ENCODE measurements at places on chromosomes 13 and 19. TPM values are rescaled to one million over a fixed set of nuclear protein-coding genes. Genes with fewer than 3 reads are reported as not detected.

Gene OR10H1
- not detected for polyA plus RNA-seq

- peak; percentile 59 for DNase-seq
- H3K27ac ChIP-seq: peak overlapping the region; percentile 96
- H3K4me1 ChIP-seq: peaks cover 11% of the 10 kb centered on the region
- H3K36me3 ChIP-seq: peaks cover 7% of the 10 kb centered on the region
- H3K27me3 ChIP-seq: no peaks in the 10 kb centered on the region
Observed at GRCh38 chr13:24161010-24161775, 673 bp downstream of the SPATA13 start.

Gene UPK1A
- 0.10 TPM for polyA plus RNA-seq

GRCh38 chr13:103145442-103145841 lies 79.2 kb upstream of the SLC10A2 start:
- H3K27me3 ChIP-seq: no peaks in the 10 kb centered on the region
- no peak overlapping the region for H3K27ac ChIP-seq
- no peaks in the 10 kb centered on the region for H3K36me3 ChIP-seq
- no peak overlapping the region for H3K4me3 ChIP-seq
- H3K4me1 ChIP-seq: peaks cover 2% of the 10 kb centered on the region

GRCh38 chr19:43371909-43372308 lies 18.4 kb downstream of the CD177 start:
- H3K4me3 ChIP-seq: no peak overlapping the region
- peaks cover 2% of the 10 kb centered on the region for H3K27me3 ChIP-seq
- no peak for DNase-seq
- H3K36me3 ChIP-seq: no peaks in the 10 kb centered on the region

GRCh38 chr19:926589-927350 lies 935 bp downstream of the ARID3A start:
- peak overlapping the region; percentile 71 for H3K27ac ChIP-seq
- peak overlapping the region; percentile 90 for H3K4me3 ChIP-seq
- no peaks in the 10 kb centered on the region for H3K27me3 ChIP-seq
- no peaks in the 10 kb centered on the region for H3K36me3 ChIP-seq
- peak; percentile 78 for DNase-seq

Gene KLK1
- polyA plus RNA-seq: not detected

DNA sequence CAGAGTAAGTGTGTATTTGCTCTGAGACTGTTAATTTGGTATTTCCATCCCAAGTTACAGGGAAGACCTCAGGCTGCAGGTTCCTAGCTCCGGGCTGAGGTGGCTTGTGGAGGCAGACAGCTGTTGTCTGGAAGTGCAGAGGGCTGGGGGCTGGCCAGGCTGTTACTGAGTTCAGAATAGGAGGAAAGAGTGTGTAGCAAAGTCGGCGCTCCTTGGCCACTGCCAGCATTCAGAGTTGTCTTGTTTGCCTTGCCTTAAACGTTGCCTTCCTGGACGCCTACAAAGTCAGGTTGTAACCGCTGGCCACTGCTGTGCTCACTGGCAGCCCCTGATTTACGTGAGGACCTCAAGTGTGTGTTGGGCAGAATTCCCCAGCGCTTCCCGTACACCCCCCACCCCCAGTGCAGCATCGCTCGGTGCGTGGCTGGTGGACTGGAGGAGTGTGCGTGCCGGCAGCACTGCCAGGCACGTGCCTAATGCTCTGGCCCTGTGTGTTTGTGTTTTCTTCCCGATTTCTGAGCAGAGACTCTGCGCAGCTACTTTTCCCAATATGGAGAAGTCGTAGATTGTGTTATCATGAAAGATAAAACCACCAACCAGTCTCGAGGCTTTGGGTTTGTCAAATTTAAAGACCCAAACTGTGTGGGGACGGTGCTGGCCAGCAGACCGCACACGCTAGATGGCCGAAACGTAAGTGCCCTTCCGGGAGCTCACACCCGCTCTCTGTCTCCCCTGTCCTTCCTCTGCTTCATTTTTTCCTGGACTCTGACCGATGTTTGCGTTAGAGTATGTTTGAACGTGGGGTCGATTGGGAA lies 10.5 kb downstream of the DAZAP1 start:
- no peak overlapping the region for H3K4me3 ChIP-seq
- no peak for DNase-seq
- peak overlapping the region; percentile 65 for H3K27ac ChIP-seq
- no peaks in the 10 kb centered on the region for H3K27me3 ChIP-seq
- H3K36me3 ChIP-seq: peaks cover 17% of the 10 kb centered on the region

- H3K4me3 ChIP-seq: no peak overlapping the region
- DNase-seq: no peak
- H3K4me1 ChIP-seq: no peaks in the 10 kb centered on the region
- no peak overlapping the region for H3K27ac ChIP-seq
Observed at GRCh38 chr13:44756276-44756810, 180.2 kb upstream of the TSC22D1 start.

Data from liver (tissue), 10 donors.